HTR-8/SVneo (cell line): ENCODE measurements at places on chromosomes 1 and 21.

DNA sequence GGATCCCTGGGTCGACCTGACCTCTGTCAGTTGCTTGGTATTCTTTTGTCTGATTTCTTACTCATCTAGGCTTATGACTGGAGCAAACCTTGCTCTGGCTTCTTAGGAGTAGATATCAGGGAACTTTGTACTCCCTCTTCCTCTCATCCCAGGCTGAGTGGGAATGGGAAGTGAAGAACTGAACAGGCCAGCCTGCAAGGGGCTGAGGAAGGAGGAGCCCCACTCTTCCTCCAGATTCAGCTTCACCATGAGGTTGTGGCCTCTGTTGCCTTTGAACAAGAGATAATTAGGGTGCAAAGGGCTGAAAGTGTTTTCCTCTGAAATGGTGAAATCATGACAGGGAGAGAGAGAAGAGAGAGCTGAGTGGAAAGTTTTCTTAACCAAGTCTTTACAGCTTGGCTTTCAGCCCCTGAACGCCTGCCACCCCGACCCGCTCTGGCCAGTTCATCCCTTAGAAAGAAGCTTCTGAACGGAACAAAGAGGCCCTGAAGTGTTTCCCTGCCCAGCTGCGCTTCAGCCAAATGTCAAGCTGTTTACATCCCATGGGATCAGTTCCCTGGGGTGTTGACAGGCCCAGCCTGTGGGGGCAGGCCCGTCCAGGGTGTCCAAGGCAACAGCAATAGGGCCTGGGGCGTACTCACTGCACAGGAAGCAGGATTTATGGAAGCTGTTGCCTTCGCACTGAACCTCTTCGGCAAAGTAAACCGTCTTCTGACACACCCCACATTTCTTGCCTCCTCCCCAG, 11.2 kb downstream of the CSRP1 start:
- DNase-seq: no peak

DNA sequence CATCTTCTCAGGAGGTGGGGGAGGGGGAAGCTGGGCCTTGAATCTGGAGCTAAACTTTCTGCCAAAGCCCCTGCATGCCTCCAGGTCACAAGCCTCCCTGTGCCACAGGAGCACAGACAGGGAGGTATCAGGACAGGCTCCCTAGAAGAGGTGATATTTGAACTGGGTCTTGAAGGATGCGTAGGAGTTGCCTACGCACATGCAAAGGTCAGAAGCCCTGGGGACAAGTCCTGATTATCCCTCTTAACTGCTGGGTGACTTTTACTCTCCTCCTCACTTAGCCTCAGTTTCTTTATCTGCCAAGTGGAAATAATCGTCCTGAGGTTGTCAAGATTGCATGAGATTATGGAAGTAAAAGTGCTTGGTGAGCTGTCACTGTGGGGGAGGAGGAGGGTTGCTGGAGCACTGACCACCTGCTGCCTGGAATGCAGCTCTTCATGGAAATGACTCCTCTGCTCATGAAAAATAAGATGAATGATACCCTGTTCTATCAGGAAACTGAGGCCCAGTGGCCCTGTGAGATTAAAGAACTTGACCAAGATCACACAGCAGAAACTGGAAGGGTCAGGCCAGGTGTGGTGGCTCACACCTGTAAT, 50.6 kb upstream of the LAPTM5 start:
- DNase-seq: no peak

GRCh38 chr1:30732277-30732996, 9.1 kb upstream of the MATN1 start:
- peak; percentile 34 for DNase-seq

GRCh38 chr1:223298701-223299100, 65.3 kb downstream of the SUSD4 start:
- DNase-seq: no peak

DNA sequence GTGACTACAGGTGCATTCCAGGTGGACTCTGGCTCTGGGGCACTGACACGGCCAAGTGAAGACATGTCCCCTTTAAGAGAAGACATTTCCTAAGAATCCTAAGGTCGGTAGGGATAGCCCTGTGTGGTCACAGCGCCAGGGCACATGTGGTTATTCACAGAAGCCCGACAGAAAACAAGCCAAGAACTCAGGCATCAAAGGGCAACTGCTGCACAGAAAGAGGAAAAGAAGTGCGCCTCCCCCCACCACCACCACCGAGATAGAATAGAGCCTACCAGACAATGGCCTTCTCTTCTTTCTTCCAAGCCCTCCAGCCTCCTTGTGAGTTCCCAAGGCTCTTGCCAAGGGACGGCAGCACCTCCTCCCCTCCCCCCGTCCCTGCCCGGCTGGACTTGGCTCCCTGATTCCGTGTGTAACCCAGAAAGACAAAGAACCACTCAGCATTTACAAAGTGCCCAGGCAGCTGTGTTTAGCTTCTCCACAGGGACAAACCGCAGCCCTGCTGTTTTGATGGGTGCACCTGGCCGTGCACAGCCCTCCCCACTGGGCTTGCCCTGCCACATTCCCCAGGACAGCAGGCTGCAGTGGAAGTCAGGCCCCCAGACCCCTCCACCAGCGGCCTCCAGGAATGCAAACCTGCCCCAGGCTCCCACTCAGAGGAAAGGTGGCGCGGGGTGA, 30.2 kb downstream of the TMPRSS2 start:
- no peak for DNase-seq

- DNase-seq: no peak
Measured at GRCh38 chr1:40258445-40258769, 371 bp downstream of the ZMPSTE24 start.

- DNase-seq: no peak
Measured at GRCh38 chr21:38247738-38248510, 8.9 kb upstream of the KCNJ15 start.

DNA sequence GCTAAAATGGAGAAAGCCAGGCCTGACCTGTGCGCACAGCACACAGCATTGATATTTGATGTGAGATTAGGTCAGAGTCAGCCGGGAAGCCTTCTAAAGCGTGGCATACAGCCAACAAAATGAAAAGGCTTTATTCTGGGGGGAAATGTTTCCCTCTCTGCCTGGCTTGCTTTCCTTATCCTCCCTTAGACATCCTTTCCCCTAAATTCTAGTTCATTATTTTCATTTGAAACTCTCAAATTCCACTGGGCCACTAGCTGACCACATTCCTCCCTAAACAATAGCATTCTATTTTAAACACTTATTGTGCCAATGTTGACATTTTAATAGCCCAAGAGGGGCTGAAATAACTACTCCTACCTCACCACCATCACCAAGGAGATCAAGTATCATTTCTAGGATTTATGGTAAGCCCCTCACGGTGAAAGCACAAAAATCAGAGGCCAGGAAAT, 49.4 kb downstream of the LEPR start:
- DNase-seq: no peak

DNA sequence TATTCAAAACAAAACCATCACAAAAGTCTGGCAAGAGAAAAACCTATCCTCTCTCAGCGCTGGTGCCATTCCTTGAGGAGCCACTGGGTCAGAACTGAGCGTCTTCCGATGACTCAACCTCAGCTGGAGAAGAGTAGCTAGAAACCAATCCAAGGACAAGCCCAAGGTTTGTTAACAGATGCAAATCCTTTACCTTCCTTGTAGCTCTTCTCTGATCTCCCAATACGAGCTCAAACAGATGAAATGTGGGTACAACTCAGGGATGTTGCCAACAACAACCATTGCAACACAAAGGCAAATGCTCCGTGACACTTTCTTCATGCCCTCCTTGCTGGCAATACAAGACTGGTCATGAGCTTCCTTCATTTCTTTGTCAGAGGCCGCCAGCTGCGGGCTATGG, 337.1 kb downstream of the SIPA1L2 start:
- DNase-seq: no peak

- no peak for DNase-seq
Measured at GRCh38 chr1:8285103-8285502, 32.8 kb upstream of the SLC45A1 start.

- DNase-seq: no peak
Measured at GRCh38 chr1:107405236-107405635, 264.4 kb downstream of the NTNG1 start.

DNA sequence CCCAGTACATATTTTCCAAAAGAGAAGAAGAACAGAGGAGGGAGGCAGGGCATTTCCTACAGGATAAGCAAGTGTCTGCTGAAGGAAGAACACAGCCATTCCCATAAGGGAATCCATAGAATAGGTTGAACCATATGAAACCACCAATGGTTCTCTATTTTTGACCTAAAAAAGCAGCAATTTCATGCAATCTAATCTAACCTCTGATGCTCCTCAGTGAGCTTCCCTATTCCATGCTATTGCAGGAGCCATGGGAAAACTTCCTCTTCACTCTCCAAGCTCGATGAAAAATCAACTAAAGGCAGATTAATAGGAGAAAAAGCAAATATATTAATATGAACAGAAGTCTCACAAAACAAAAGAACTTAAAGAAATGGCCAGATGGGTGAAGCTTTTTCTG, 50.5 kb downstream of the SIPA1L2 start:
- DNase-seq: no peak

DNA sequence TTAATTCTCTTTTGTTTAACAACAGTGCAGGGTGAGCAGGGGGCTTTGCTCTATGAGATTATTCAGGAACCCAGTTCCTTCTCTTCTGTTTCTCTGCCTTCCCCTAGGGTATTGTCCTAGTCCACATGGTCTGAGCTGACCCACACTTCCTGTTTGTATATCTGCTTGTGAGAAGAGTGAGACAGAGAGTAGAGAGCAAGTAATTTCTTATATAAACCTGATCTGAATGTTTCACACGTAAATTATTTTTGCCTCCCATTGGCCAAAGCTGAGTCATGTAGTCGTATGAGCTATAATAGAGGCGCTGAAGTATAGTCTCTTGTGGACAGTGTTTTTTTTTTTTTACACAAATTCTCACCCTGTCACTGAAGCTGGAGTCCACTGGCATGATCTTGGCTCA, 134.2 kb upstream of the SERTAD4 start:
- DNase-seq: no peak

GRCh38 chr1:1531947-1532346, 8.5 kb downstream of the TMEM240 start:
- DNase-seq: no peak

- no peak for DNase-seq
Measured at GRCh38 chr1:232368821-232369321, 261.1 kb downstream of the SIPA1L2 start.

DNA sequence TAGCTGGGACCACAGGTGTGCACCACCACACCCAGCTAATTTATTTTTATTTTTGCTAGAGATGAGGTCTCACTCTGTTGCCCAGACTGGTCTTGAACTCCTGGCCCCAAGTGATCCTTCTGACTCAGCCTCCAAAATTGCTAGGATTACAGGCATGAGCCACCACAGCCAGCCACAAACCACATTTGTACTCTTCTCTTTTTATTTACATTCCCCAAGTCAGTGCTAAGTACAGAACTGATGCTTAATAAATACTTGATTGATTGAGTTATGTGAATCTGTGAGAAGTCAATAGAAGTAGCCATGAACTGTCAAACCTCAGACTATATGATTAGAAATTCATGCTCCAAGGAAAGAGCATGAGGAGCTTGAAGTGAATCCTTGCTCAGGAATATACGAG, 48.5 kb upstream of the S1PR1 start:
- no peak for DNase-seq

GRCh38 chr21:45449658-45450422, 44.9 kb downstream of the COL18A1 start:
- DNase-seq: no peak

- no peak for DNase-seq
Measured at GRCh38 chr21:42073145-42074099, 2.3 kb downstream of the UMODL1 start.

- DNase-seq: no peak
Measured at GRCh38 chr21:40516335-40516734, 330.6 kb downstream of the DSCAM start.

- no peak for DNase-seq
Measured at GRCh38 chr21:39602793-39603192, 9.9 kb upstream of the B3GALT5 start.

DNA sequence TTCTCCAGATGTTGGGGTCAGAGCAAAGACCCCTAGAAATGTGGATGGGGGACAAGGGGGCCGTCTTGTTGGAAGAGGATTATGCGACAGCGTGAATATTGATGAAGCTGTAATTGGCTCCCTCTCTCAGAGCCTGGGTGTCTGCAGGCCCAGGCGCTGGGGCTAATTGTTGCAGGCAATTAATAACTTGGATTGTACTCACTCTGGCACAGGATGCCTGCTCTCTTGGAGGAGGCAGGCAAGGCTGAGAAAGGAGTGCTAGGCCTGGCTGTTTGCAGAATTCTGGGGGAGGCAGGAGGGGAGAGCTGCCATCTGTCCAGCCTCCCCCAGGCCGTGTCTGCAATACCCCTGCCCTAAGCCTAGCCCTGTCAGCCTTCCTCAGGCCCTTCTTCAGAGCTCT, 4.1 kb upstream of the DISP3 start:
- no peak for DNase-seq

GRCh38 chr1:221783437-221783836, 41.5 kb upstream of the DUSP10 start:
- DNase-seq: no peak

GRCh38 chr1:169722779-169723178, 11.1 kb downstream of the SELE start:
- no peak for DNase-seq

- no peak for DNase-seq
Measured at GRCh38 chr1:20753589-20753988, 21.1 kb upstream of the SH2D5 start.

- no peak for DNase-seq
Measured at GRCh38 chr1:56045477-56045876, 533.9 kb downstream of the PLPP3 start.

DNA sequence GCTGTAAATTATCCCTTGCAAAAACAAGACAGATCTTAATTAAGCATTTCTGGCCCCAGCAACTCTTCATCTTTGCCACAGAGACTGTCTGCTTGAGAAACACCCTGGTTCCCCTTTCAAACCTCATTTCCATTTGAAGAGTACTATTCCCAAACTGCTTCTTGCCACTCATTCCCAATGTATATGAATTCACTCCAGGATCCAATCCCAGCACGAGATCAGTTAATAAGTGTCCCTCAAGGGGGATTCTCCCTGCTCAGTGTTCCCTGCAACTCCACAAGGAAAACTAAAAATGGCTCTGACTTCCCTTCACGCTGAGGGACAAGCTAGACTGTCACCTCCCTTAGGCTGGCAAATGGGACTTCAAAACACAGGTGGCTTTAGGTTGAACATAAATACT, 173.2 kb downstream of the SIPA1L2 start:
- DNase-seq: no peak

GRCh38 chr1:50517488-50517887, 94.2 kb upstream of the DMRTA2 start:
- no peak for DNase-seq

- no peak for DNase-seq
Measured at GRCh38 chr1:165345502-165345901, 11.0 kb downstream of the LMX1A start.

GRCh38 chr1:2356911-2357845, 34.2 kb downstream of the MORN1 start:
- no peak for DNase-seq
